ENCODE measurements at places on chromosomes 7 and 10.

- no peak for DNase-seq
These were observed 20.5 kb upstream of the PITRM1 start for GRCh38 chr10:3192856-3193635.

DNA sequence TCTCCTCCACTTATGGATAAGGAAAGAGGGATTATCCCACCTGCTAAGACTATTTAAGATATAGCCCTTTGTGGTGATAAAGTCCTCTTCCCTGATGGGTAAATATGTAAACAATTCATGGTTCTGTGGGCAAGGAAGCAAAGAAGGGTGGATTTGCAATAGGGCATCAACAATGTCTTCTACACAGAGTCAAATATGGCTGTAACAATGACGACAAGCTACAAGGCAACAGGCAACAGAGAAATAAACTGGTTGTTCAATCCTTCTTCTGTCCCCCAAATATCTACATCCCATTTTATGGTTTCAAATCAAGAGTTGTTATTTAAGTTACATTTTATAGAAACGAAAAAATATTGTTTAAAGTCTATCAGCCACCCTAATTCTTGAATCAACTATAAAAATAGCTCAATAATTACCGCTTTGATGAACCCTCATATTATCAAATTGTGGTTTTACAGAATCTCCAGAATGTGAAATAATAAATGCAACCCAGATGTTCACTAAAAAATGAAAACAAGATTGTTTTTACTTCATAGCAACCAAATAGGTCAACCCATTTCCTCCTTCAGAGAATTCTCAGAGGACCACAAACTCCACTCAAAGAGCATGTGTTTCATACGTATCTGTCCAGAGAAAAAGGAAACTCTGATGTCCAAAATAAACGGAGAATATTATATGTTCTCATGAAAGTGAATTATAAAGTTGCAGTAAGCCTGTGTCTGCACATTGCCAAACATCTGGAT lies 13.8 kb downstream of the CYTH3 start:
- DNase-seq = no peak

DNA sequence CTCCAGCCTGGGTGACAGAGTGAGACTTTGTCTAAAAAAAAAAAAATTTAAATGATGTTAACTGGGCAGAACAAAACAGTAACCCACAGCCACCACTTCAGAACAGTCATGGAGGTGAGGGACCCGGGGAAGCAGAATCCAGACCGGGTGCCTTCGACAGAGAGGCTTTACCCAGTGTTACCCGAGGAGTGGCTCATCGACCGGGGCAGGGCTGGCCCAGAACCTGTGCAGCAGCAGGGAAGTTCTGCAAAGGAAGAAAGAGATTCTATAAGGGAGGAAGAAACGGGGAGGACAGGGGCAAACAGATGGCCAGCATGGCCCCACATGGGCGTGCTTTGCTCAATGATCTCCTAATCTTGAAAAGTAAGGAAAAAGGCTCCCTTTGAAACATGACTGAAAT lies 26.0 kb upstream of the UBE3C start:
- DNase-seq = no peak

DNA sequence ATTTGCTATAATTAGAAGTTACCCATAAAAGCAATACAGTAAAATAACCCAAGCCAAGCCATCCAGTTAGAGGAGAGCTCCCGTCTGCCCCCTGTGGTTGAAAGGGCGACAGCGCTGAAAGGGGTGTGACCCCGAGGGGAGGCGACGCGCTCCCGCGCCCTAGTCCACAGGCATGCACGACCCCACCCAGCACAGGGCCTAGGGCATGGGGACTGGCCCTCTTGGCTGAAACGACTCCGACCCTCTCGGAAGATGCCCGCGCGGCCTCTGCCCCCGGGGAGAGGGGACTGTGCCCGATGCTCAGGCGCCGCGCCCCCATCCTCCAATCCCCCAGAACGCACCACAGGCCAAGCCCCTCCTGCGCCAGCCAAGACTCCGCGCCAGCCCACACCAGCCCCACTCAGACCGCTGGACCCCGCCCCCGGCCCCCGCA lies 64.0 kb downstream of the CSGALNACT2 start:
- no peak for DNase-seq

DNA sequence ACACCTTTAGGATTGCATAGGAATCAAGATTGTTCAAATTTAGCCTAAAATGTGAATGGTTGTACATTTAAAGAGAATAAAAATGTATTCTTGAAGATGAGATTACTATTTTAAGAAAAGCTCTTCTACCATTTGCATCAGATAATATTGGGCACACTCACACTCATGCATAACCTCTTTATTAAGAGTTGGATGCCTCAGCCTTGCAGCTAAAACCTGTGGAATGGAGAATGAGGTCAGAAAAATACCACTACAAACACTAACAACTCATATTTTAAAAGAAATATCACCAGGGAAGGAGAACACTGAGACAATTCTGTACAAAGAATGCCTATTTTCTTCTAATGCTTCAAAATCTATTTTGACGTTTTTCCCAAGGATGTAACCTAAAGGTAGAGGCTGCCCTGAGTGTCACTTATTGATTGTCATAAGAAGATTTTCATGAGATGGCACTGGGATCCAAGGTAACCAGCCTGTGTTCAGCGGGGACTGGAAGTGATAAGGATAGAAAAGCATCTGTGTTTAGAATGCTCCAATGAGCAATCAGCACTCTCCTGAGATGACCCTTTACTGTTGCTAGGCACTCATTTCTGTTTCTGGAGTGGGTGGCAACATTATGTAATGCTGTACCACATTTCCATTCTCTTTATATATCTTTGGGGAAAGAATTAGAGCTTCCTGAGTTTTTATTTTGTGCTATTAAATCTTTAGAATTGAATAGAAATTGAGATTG lies 26.6 kb downstream of the REEP3 start:
- DNase-seq = peak; percentile 93

DNA sequence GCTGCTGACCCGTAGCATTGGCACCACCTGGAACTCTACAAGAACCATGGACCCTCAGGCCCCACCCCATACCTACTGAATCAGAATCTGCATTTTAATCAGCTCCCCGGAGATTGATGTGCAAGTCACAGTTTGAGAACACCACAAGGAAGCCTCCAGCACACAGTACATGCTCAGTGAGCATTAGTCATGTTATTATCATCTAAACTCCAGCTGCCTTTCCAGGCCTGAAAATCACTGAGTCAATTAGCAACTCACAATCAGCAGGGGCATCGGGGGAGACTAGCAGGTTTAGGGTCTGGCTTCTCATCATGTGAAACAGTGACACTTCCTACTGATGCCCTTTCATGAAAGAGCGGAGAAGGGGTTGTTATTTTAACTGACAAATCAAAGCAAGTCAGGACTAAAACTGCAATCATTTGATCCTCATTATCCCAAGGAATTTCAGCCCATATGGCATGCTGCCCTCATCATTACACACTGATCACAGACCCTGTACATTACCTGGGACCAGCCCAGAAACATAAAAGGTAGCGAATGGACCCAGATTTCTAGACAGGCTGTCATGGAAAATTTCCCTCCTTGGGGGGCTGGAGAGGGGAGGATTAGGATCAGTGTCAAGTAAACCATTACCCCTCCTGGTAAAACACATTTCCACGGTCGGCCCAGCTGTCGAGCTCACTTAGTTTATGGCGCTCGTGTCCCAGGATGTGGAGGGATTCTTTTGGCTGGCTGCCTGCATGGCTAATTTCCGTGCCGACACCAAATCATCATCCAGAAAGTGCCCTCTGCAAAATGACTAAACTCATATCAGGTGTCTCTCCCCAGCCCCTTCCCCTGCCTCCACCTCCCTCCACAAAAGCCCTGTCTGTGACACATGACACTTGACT lies 122.8 kb downstream of the PRLHR start:
- no peak for DNase-seq

DNA sequence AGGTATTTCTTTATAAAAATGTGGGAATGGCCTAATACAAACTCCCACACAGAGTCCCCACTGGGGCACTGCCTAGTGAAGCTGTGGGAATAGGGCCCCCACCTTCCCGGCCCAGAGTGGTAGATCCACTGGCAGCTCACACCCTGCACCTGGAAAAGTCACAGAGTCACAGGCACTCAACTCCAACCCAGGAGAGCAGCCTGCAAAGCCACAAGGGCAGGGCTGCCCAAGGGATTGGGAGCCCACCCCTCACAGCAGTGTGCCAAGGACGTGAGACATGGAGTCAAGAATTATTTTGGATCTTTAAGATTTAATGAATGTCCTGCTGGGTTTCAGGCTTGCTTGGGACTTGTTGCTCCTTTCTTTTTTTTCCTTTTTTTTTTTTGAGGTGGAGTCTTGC lies 5.3 kb upstream of the DNAJC12 start:
- no peak for DNase-seq

- DNase-seq = no peak
These were observed 178.1 kb downstream of the EVX1 start for GRCh38 chr7:27420702-27421101.

GRCh38 chr7:28446131-28446530 lies 33.8 kb downstream of the CREB5 start:
- no peak for DNase-seq

- DNase-seq = no peak
These were observed 7.0 kb upstream of the RPEL1 start for GRCh38 chr10:103238506-103239252.

DNA sequence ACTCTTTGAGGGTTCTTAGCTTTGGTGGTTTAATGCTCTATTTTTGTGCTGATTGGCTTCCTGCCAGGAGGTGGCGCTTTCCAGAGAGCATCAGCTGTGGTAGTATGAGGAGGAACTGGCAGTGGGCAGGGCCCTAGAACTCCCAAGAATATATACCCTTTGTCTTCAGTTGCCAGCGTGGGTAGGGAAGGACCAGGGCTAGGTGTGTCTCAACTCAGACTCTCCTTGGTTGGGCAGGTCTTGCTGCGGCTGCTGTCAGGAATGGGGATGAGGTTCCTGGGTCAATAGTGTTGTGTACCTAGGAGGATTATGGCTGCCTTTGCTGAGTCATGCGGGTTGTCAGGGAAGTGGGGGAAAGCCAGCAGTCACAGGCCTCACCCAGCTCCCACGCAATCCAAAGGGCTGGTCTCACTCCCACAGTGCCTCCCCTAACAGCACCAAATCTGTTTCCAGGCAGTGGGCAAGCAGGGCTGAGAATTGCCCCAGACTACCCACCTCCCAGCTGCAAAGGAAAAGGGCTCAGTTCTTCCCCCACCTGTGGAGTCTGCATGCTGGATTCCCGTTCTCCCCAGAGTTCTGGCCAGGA lies 191.5 kb downstream of the PHTF2 start:
- no peak for DNase-seq

GRCh38 chr10:18238870-18239485 lies 98.8 kb downstream of the CACNB2 start:
- no peak for DNase-seq

DNA sequence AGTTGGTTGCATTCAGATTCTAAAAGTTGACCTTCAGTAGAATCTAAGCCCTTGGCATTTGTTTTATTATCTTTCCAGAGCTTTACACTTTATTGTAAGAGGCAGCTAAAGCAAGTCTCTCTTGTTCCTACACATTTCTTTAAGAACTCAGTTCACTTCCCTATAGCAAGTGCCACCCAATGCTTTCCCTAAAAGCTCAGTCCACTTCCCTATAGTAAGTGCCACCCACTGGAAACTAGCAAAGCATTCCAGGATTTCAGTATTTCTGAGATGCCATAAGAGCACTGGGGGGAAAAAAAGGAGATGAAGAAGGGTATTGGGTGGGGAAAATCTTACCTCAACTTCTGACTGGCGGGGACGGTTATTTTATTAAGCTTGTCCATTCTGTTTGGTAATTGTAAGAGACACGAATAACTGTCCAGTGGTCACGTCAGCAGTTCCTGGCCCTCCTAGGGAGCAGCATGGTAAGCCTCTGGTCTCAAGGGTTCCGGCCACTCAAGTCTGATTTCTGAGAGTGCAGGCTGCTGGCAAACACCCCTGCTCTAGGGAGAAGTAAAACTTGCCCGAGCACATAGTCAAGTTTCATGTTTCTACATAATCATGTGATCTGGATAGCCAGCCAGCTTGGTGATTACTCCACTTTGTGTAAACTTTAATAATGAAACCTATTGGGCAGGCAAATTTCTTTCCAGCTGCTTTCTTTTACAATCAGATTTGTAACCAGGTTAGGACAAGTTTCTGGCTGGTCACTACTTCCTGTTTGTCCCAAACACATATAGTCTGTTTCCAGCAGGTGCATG lies at the start of gene BLNK:
BLNK (minus strand) TSS at position 554 of the 800 bp plus-strand sequence; CDS start at position 383, 171 bp downstream.
- no peak for DNase-seq

- DNase-seq = no peak
These were observed 450.0 kb upstream of the FZD8 start for GRCh38 chr10:36092116-36092515.

- DNase-seq = no peak
These were observed 805 bp upstream of the WDFY4 start for GRCh38 chr10:48683868-48684267.

DNA sequence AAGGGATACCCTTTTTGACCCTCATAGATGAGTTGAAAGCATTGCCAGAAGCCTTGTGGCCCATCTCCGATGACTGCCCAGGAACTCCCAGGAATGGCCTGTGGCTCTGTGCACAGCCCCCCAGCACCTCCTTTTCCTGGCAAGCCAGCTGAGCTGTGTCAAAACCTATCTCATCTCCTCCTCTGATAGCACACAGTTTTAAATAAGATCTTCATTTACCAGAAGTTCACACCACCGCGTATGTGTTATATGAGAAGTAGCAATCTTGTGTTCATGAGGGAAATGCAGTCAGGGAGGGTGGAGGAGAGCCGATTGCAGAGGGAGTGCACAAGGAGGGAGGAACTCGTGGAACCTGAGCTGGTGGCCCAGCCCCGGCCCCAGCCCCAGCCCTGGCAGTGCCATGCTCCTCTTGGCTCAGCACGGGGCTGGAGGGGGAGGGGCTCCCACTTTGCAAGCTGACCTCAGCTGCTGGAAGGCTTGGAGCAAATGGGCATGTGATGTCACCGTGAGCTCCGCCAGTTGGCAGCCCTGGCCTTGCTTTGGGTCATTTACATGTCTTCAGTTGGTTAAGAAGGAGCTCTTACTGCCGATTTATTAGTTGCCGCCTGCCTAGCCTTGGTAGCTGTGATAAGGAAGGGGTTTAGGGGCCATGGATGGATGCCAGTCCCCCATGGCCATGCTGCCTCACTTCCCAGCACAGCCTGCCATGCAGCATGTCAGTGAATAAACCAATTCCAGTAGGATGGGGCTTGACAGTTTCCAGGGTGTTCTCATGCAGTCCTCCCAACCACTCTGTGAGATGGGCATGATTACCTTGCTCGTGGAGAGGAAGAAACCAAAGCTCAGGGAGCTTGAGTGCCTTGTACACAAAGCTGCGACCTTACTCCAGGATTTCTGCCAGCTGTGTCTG lies 20.0 kb downstream of the UNC5B start:
- peak; percentile 41 for DNase-seq

DNA sequence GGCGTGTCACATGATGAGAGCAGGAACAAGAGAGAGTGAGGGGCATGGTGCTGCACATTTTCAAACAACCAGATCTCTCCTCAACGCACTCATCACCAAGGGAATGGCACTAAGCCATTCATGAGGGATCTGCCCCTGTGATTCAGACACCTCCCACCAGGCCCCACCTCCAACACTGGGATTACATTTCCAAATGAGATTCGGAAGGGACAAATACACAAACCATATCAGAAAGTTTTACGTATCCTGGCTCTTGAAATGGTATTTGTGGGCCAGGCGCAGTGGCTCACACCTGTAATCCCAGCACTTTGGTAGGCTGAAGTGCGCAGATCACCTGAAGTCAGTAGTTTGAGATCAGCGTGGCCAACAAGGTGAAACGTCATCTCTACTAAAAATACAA lies 189.4 kb downstream of the PLXDC2 start:
- DNase-seq = no peak

Data from cerebellar nuclear complex (tissue), 1 donor.